ENCODE measurements at places on chromosomes 6 and 20. TPM values are rescaled to one million over a fixed set of nuclear protein-coding genes. Genes with fewer than 3 reads are reported as not detected.

Gene FOXF2
- not detected for total RNA-seq

Gene MATN4
- 0.95 TPM for total RNA-seq

Gene VGLL2
- not detected for total RNA-seq

Gene SEL1L2
- total RNA-seq = not detected

Gene ANKRD6
- total RNA-seq = 3.1 TPM

Measured in activated CD4-positive, alpha-beta memory T cell treated with anti-CD3 and anti-CD28 coated beads for 36 hours (primary cell).